ENCODE measurements at places on chromosomes 2 and 18.

DNA sequence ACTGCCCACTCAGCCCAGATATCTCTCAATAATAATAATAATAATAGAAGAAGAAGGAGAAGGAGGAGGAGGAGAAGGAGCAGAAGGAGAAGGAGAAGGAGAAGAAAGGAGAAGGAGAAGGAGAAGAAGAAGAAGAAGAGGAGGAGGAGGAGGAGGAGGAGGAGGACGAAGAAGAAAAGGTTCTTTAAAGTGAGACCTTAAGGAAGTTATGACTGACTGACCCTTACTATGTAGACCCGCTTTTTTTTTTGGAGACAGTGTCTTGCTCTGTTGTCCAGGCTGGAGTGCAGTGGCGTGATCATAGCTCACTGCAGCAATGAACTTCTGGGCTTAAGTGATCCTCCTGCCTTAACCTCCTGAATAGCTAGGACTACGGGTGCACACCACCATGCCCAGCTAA, 88.9 kb upstream of the RFX8 start:
- DNase-seq: no peak

GRCh38 chr2:107281637-107282036, 395.7 kb upstream of the ST6GAL2 start:
- DNase-seq: no peak

GRCh38 chr2:46042207-46042637, 255.0 kb upstream of the EPAS1 start:
- DNase-seq: no peak

DNA sequence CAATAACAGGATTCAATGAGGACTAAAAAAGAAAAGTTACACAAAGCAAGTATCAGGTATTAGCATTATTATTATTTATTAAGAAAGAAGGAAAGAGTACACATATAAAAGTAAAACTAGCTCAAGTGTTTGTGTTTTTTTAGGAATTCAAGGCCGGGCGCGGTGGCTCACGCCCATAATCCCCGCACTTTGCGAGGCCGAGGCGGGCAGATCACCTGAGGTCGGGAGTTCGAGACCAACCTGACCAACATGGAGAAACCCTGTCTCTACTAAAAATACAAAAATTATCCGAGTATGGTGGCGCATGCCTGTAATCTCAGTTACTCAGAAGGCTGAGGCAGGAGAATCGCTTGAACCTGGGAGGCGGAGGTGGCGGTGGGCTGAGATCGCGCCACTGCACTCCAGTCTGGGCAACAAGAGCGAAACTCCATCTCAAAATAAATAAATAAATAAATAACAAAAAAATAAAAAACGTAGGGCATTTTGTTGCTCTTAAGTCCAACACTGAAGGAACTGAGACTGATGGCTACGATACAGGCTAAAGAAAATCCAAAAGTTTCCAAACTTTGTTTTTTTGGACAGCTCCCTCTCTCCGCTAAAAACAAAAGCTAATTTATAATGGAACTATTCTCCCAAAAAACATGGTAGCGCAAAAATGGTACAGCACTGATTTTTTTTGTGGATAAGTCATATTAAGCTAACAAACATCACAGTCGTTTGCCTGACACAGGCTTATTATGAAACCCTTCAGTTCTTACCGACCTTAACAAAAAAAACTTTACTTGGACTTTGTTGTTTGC, 1.7 kb downstream of the TRAPPC8 start:
- DNase-seq: no peak

- no peak for DNase-seq
Observed at GRCh38 chr2:218394298-218395089, 5.2 kb upstream of the CTDSP1 start.

DNA sequence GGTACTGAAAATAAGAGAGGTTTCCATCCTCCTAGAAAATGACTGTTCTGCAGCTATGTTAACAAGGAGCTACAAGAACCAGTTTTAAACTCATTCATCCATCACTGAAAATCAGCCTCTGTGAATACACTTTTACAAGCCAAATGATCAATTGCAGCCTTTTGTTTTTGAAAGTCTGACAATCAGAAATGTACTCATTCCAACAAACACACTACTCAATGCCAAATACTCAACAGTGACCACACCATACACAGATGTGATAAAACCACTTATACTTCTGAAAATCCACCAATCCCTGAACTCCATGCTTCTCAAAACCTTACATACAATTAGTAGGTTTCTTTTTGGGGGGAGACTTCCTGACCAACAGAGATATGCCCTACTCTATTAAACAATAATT, 663.9 kb upstream of the CHAC2 start:
- no peak for DNase-seq

DNA sequence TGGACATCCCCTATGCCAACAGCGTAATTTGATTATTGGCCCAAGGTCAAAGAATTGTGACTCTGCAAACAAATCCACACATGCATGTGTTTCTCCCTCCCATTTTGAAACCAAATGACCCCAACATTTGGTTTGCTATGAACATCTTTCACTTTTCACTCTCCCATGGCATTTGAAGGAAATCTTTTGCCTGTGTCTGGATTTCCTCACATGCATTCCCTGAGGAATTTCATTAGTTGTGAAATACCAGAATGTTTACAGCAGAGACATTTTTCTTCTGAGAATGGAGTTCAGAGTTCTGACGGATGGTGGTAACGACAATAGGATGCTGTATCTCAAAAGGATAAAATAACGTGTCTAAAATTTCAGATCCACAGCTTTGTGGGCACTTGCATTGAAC, 60.3 kb upstream of the LMAN1 start:
- DNase-seq: no peak

GRCh38 chr2:190478572-190479195, 55.8 kb downstream of the NEMP2 start:
- DNase-seq: no peak

GRCh38 chr2:196225213-196225612, 53.8 kb upstream of the STK17B start:
- no peak for DNase-seq

- no peak for DNase-seq
Observed at GRCh38 chr2:150267651-150268415, 219.6 kb downstream of the RND3 start.

GRCh38 chr2:151097128-151097527, 164.5 kb downstream of the RBM43 start:
- no peak for DNase-seq

GRCh38 chr2:230430957-230431910, 15.2 kb downstream of the SP100 start:
- DNase-seq: no peak

GRCh38 chr2:96131152-96131812, 7.0 kb downstream of the ASTL start:
- no peak for DNase-seq

GRCh38 chr2:233832869-233833311, 21.4 kb downstream of the HJURP start:
- peak; percentile 83 for DNase-seq

- DNase-seq: peak; percentile 31
Observed at GRCh38 chr2:11558214-11558886, 24.5 kb downstream of the GREB1 start.

DNA sequence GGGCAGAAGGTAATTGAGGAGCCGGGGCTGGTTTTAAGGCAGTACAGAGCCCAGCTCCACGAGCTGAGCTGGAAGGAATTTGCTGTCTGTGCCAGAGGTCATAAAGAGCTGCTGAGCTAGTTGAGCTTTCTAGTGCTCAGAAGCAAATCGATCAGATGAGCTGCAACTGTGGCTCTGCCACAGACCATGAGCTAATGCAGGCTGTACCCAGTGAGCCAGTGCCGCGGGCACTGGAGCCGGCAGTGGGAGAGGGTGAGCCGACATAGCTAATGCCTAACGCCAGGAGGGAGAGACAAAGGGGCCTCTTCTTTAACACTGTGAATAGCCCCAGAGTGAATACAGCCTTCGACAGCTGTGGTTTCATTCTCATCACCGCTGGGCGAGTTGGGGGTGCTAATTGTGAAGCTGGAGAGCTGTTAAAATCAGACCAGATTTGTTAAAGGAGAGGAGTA, 410.1 kb upstream of the TCF4 start:
- DNase-seq: peak; percentile 81

GRCh38 chr2:166017208-166017607, 63.6 kb upstream of the TTC21B start:
- no peak for DNase-seq

GRCh38 chr2:163646687-163647086, 89.1 kb downstream of the FIGN start:
- DNase-seq: no peak

DNA sequence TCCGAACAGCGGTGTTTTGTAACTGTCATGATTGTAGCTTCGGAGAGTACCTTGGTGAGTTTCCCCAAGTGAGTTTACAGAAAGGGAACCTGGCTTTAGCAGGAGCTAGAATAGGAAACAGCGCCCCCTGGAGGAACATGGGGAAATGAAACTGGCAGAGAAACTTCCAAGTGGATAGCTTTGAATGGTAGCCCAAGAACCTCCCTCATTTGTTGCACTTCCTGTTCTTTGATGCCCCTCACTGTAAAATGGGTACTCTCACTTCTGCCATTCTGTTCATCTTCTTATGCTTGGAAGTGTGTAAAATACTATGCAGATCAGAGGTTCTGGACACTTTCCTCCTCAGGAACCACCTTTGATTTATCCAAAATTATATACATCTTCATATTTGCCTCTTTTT, 36.2 kb downstream of the CHST10 start:
- DNase-seq: peak; percentile 83

DNA sequence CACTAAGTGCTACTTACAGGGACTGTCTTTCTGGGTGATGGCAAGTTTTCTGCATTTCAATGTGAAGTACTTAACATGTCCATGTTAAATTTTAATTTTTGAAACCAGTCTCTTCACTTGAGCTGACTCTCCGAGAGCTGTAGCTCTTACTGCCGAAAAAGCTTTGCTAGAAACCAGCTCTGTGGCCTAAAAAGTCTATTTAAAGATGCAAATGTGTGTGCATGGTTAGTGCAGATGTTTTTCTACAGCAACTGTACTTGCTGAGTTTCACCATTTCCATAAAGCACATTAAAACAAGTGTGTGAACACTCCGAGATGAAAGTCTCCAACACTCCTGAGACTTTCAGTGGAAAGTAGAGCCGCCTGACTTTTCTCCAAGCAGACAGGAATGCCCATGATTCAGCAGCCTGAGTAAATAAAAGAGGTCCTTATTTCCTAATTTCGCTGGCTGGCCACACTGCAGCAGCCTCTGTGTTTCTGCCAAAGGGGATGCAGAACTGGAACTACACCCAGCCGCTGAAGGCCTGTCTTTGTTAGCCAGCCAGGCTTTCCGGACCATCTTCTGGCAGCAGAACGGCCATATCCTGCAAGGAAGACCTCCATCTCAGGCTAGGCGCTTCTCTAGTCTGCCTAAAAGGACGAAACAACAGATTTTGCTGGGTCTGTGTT, 121.2 kb downstream of the ZNF521 start:
- no peak for DNase-seq

DNA sequence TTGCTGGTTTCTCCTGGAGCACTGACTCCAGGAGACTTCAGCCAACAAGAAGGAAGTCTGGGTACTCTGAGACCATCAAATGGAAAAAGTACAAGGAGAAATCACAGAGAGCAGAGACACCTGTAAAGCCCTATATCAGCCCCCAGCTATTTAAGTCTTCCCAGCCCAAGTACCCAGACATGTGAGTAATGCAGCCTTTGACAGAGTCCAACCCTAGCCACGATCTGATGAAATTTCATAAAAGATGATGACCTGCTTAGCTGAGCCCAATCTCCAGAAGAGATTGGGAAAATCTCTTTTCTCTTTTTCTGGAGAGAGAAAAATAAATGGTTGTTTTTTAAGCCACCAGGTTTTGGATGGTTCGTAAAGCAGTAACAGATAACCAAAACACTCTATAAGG, 196.6 kb downstream of the NBAS start:
- DNase-seq: no peak

DNA sequence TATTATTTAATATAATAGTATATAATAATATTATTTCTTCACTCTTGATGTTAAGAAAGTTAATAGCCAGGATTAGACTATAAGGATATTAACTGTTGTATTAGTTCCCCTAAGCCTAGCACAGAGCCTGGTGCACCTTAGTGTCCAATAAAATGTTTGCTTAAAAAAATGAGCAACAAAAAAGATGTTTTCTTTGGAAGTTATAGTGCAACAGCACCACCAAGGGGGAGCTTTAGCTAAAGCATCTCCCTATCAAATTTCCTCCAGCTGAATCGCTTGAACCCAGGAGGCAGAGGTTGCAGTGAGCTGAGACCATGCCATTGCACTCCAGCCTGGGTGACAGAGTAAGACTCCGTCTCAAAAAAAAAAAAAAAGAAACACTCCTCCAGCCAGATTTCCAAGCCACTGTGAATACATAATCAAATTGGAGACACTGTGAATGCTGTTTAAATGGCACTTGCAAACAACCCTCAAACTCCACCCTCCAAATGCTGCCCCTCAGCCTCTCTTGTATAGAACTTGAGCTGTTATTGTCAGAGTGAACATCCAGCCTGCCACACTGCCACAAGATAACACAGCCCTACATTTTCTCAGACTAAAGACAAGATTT, 221.9 kb downstream of the DYM start:
- no peak for DNase-seq

GRCh38 chr2:9097892-9098291, 94.4 kb upstream of the MBOAT2 start:
- DNase-seq: no peak

- DNase-seq: no peak
Observed at GRCh38 chr18:26531605-26532298, 16.6 kb downstream of the KCTD1 start.

GRCh38 chr2:237868631-237869342, 9.4 kb downstream of the RAMP1 start:
- no peak for DNase-seq

DNA sequence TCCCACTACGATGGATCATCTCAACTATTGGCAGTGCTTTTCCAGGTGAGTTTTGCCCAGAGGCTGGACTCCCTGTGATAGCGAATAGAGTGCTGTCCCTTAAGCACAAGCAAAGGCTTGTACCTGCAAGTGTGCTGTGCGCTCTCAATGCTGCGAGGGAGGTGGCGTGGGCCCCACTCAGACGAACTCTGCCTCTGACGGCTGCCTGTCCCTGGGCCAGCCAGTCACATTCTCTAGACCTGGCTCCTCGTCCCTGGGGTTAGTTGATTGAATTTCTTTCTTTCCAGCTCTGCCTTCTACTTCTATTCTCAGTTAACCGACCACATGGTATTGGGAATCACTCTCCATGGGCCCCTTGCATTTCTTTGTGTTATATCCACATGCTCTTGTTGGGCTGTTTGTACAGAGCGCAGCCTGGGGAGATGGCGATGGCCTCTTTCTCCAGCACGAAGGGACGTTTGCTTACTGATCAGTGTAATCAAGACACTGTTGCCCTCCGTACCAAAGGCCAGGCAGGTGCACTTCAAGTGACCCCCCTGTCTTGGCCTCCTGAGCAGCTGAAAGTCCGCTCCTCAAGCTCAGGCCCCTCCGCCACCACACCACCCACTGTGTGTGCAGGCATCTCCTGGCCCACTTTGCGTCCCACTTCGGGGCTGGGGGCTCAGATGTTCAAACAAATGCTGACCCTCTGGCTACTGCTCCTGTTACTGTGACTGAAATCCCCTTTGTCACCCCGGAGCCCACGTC, 151.3 kb downstream of the ZNF236 start:
- DNase-seq: peak; percentile 29

- no peak for DNase-seq
Observed at GRCh38 chr18:11574545-11574944, 34.9 kb upstream of the SLC35G4 start.
